ENCODE measurements at places on chromosomes 5 and 9. TPM values are rescaled to one million over a fixed set of nuclear protein-coding genes. Genes with fewer than 3 reads are reported as not detected.
A peak's percentile ranks its signal among the peaks of the same experiment; 100 is the strongest.

GRCh38 chr5:14766584-14766983 lies 102.1 kb downstream of the OTULIN start:
- no peak for DNase-seq
- peaks cover 6% of the 10 kb centered on the region for H3K36me3 ChIP-seq
- H3K4me3 ChIP-seq: no peak overlapping the region
- H3K4me1 ChIP-seq: no peaks in the 10 kb centered on the region
- no peaks in the 10 kb centered on the region for H3K27me3 ChIP-seq

- peak overlapping the region; percentile 79 for H3K27ac ChIP-seq
- no peaks in the 10 kb centered on the region for H3K27me3 ChIP-seq
- no peaks in the 10 kb centered on the region for H3K36me3 ChIP-seq
- peaks cover 93% of the 10 kb centered on the region for H3K4me1 ChIP-seq
- H3K4me3 ChIP-seq: no peak overlapping the region
Observed at GRCh38 chr9:87605676-87606075, 108.0 kb downstream of the DAPK1 start.

GRCh38 chr5:103674251-103674650 lies 111.7 kb upstream of the NUDT12 start:
- no peaks in the 10 kb centered on the region for H3K27me3 ChIP-seq
- H3K36me3 ChIP-seq: no peaks in the 10 kb centered on the region

- H3K27ac ChIP-seq: no peak overlapping the region
- no peak for DNase-seq
- no peak overlapping the region for H3K4me3 ChIP-seq
- H3K4me1 ChIP-seq: no peaks in the 10 kb centered on the region
Observed at GRCh38 chr9:135418161-135418560, 61.4 kb upstream of the PPP1R26 start.

GRCh38 chr5:310941-311434 lies 10.5 kb upstream of the AHRR start:
- peaks cover 5% of the 10 kb centered on the region for H3K4me1 ChIP-seq
- peaks cover 42% of the 10 kb centered on the region for H3K36me3 ChIP-seq
- no peak overlapping the region for H3K4me3 ChIP-seq
- no peaks in the 10 kb centered on the region for H3K27me3 ChIP-seq
- DNase-seq: no peak
- H3K27ac ChIP-seq: no peak overlapping the region

GRCh38 chr5:125607018-125607417 lies 816.2 kb upstream of the GRAMD2B start:
- DNase-seq: no peak
- H3K27me3 ChIP-seq: no peaks in the 10 kb centered on the region
- no peaks in the 10 kb centered on the region for H3K36me3 ChIP-seq
- H3K4me3 ChIP-seq: no peak overlapping the region
- no peaks in the 10 kb centered on the region for H3K4me1 ChIP-seq
- no peak overlapping the region for H3K27ac ChIP-seq

- H3K4me3 ChIP-seq: peak overlapping the region; percentile 24
- H3K36me3 ChIP-seq: no peaks in the 10 kb centered on the region
- no peak for DNase-seq
- peak overlapping the region; percentile 82 for H3K27ac ChIP-seq
- peaks cover 95% of the 10 kb centered on the region for H3K4me1 ChIP-seq
- no peaks in the 10 kb centered on the region for H3K27me3 ChIP-seq
Observed at GRCh38 chr9:131707733-131708157, 32.1 kb downstream of the RAPGEF1 start.

GRCh38 chr5:89117124-89117644 lies 234.2 kb upstream of the MEF2C start:
- H3K4me3 ChIP-seq: no peak overlapping the region
- H3K27me3 ChIP-seq: no peaks in the 10 kb centered on the region
- no peaks in the 10 kb centered on the region for H3K36me3 ChIP-seq
- DNase-seq: no peak
- H3K4me1 ChIP-seq: no peaks in the 10 kb centered on the region
- no peak overlapping the region for H3K27ac ChIP-seq

DNA sequence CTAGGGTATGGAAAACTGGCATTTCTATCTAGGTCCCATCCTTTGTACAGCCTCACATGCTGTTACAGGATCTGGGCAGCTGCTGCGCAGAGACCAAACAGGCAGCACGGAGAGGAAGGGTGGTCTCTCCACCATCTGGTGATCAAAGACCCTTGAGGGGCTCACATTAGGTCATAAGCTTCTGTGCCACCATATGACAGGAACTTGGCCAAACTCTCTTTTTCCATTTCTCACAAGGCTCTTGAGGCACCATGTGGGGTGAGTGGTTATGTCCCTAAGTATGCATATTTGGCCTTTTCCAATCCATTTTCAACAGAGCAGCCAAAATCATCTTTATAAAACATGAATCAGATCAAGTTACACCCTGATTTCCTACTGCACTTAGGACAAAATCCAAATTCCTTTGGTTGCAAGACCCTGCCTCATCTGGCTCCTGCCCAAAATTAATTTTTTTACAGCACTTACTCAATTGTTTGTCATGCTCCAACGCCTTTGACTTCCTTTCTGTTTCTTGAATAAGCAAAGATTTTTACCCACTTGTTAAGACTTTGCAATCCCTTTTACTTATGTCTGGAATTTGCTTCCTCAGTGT lies 730.0 kb downstream of the MAT2B start:
- no peaks in the 10 kb centered on the region for H3K36me3 ChIP-seq
- H3K4me1 ChIP-seq: no peaks in the 10 kb centered on the region
- no peaks in the 10 kb centered on the region for H3K27me3 ChIP-seq

DNA sequence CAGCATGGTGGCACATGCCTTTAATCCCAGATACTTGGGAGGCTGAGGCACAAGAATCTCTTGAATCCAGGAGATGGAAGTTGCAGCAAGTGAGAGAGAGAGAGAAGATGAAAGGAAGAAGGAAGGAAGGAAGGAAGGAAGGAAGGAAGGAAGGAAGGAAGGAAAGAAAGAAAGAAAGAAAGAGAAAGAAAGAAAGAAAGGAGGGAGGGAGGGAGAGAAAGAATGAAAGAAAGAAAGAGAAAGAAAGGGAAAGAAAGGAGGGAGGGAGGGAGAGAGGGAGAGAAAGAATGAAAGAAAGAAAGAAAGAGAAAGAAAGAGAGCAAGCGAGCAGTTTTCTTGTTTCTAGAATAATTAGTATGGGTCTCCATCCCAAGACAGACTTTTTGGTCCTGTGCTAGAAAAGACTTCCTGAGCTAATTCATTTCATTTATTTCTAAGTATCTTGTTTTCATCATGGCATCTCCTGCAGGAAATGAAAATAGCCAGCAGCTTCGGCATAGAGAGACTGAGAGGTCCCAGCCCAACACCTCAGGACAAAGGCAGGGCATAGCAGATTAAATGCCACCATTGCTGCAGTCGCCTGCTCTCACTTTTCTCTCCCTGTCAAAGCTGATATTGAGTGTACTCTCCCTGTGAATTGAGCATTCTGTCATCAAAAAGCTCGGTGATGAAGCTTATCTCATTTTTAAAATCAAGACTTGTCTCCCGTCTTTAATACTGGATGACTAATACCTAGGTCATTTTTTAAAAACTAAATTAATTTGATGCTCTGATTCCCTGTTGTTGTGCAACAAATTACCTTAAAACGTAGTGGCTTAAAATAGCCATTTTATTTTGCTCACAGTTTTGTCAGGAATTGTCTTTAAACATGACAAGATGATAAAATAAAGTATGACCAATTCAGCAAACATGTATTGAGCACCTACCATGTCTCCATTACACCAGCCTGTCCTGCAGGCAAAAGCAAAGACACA lies 91.8 kb upstream of the ADRA1B start:
- H3K27me3 ChIP-seq: no peaks in the 10 kb centered on the region
- H3K4me1 ChIP-seq: peaks cover 6% of the 10 kb centered on the region
- H3K27ac ChIP-seq: no peak overlapping the region
- peak; percentile 57 for DNase-seq
- H3K4me3 ChIP-seq: no peak overlapping the region

DNA sequence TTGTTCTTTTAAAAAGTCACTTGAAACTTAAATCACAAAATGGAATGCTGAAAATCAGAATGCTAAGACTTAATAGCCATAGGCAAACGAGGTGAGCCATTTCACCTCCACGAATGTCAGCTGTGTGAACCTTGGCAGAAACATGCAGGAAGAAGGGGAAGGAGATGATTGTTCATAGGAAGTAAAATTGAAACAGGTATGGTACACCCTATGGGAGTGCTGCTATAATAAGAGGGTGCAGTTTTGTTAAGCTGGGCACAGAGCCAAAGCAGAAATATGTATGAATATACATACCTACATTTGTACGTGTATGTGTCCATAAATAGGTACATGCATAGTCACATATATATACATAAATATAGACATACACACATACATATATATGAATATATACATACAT lies 51.0 kb upstream of the SPINK5 start:
- no peaks in the 10 kb centered on the region for H3K36me3 ChIP-seq
- no peaks in the 10 kb centered on the region for H3K27me3 ChIP-seq
- no peaks in the 10 kb centered on the region for H3K4me1 ChIP-seq
- no peak overlapping the region for H3K27ac ChIP-seq
- no peak for DNase-seq

DNA sequence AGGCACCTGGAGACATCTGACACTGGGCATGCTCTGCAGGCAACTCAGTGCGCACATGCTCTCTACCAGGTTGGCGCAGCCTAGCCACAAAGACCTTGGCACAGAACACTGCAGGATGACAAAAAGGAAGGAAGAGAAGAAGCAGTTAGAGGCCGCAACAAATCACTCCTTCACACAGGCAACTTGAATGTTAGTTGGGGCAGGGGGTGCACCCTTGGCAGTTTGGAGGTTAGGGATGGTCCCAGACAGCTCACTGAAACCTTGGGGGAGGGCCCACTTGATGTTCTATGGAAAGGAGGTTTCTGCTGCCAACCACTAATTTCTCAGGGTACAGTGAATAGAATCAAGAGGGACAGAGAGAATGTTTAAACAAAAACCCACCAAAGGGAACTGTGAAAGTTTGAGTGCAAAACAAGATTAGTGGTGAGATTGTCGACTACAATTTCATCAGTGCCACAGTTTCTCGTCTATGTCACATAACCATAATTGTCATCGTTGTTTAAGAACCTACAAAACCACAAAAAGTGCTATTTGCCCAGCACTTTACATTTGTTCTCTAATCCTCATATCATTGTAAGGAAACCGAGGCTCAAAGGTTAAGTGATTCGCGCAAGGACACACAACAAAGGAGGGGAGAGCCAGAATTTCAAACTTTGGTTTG lies 48.7 kb downstream of the FBXW11 start:
- peaks cover 81% of the 10 kb centered on the region for H3K4me1 ChIP-seq
- no peak overlapping the region for H3K4me3 ChIP-seq
- H3K36me3 ChIP-seq: no peaks in the 10 kb centered on the region
- no peak for DNase-seq

GRCh38 chr9:13487498-13487897 lies 208.0 kb upstream of the MPDZ start:
- H3K27ac ChIP-seq: no peak overlapping the region
- H3K4me1 ChIP-seq: peaks cover 27% of the 10 kb centered on the region

GRCh38 chr9:12783767-12784460 lies 9.1 kb downstream of the LURAP1L start:
- no peak overlapping the region for H3K4me3 ChIP-seq
- DNase-seq: no peak
- no peaks in the 10 kb centered on the region for H3K27me3 ChIP-seq
- H3K27ac ChIP-seq: peak overlapping the region; percentile 81
- H3K36me3 ChIP-seq: no peaks in the 10 kb centered on the region

OLFML2A gene
- 39.0 TPM for total RNA-seq

IFNA10 gene
- total RNA-seq: not detected

SKP1 gene
- total RNA-seq: 345 TPM

ZFP37 gene
- 2.1 TPM for total RNA-seq

CTSV gene
- total RNA-seq: not detected
